H7 (cell line): ENCODE measurements at places on chromosomes 7 and 10.

GRCh38 chr7:149773446-149774236 lies at the start of gene ZNF467:
Gene ZNF467, minus strand, starts transcription at chr7:149773588. Its CDS starts 2,556 bp downstream, at chr7:149771032.
- peak; percentile 84 for DNase-seq

- peak; percentile 86 for DNase-seq
These were observed 302 bp upstream of the EN2 start for GRCh38 chr7:155457544-155458110.

GRCh38 chr7:36810032-36810431 lies 85.7 kb upstream of the AOAH start:
- no peak for DNase-seq

DNA sequence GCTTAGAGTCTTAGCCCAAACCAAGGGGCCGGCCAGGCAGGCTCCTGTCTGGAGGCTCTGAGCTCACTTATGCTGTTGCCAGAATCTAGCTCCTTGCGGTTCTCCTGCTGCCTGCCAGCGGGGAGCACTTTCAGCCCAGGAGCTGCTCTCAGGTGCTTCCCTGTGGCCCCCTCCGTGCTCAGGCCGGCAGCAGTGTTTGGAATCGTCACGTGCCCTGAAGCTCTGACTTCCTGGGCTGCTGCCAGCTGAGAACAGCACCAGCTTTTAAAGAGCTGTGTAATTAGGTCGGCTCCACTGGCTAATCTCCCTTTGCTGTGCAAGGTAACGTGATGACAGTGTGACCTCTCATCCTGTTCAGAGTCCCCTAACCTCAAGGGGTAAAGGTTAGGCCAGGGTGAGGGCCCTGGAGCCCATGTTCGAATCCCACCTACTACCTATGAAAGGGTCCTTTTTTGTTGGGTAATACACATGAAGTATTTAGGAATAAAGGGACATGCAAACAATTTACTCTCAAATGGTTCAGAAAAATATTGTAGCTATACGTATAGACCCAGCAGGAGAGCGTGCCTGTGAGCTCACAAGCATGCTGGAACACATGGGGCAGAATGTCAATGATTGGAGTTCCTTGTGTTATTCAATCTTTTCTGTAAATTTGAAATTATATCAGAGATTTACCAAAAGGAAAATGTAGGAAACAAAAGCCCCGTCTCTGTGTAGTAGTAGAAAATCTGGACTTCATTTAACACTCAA lies 16.6 kb downstream of the ZNF862 start:
- DNase-seq: peak; percentile 78

DNA sequence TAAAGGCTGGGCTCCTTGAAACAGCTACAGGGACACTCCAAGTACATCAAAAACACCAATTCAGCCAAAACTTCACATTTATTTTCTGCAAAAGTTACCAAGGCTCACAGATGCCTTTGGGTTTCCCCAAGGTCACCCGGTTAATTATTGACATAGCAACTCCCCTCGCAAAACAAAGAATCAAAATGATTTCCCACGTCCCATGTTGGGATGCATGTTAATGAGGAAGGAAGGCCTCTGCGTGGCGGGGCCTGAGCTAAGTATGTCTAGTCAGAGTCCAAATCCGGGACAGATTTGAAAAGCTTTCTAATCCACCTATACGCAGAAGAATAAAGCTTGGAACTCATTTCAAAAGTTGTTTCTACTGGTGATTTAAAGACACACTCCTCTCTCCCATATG lies 535 bp upstream of the TMEM72 start:
- DNase-seq: no peak

DNA sequence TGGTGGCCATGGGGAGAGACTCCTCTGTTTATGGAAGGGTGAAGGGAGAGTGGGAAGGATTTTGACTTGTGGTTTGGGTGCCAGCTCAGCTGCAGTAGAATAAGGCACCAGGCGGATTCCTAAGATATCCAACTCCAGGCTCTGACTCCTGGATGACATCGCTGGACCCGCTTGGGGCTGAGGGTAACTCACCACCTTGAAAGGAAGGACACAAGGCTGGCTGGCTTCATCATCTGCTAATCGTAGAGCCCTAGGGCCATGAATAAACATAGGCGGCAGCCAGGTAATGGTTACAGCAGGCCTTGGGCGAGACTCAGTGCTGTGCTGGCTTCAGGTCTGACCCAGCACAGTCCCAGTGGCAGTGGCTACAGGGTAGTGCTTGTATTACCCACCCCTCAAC lies 16.7 kb upstream of the LIPK start:
- DNase-seq: no peak

GRCh38 chr10:71015674-71016073 lies 127.3 kb upstream of the PCBD1 start:
- DNase-seq: no peak

GRCh38 chr10:127035827-127036226 lies 130.6 kb downstream of the DOCK1 start:
- DNase-seq: no peak

GRCh38 chr10:123451618-123452245 lies 214.4 kb upstream of the GPR26 start:
- DNase-seq: no peak
